ENCODE measurements at places on chromosomes 5 and 9.

GRCh38 chr5:1243487-1244130 is 18.4 kb downstream of the SLC6A18 start:
- DNase-seq, result no peak

- DNase-seq, result no peak
Observed at GRCh38 chr5:10118150-10118549, 131.5 kb downstream of the ATPSCKMT start.

GRCh38 chr5:106401561-106401960 is 1269.2 kb downstream of the EFNA5 start:
- DNase-seq, result no peak

GRCh38 chr9:133717113-133718031 is 20.8 kb downstream of the SARDH start:
- DNase-seq, result no peak

GRCh38 chr5:83227611-83228010 is 150.3 kb downstream of the XRCC4 start:
- no peak for DNase-seq

DNA sequence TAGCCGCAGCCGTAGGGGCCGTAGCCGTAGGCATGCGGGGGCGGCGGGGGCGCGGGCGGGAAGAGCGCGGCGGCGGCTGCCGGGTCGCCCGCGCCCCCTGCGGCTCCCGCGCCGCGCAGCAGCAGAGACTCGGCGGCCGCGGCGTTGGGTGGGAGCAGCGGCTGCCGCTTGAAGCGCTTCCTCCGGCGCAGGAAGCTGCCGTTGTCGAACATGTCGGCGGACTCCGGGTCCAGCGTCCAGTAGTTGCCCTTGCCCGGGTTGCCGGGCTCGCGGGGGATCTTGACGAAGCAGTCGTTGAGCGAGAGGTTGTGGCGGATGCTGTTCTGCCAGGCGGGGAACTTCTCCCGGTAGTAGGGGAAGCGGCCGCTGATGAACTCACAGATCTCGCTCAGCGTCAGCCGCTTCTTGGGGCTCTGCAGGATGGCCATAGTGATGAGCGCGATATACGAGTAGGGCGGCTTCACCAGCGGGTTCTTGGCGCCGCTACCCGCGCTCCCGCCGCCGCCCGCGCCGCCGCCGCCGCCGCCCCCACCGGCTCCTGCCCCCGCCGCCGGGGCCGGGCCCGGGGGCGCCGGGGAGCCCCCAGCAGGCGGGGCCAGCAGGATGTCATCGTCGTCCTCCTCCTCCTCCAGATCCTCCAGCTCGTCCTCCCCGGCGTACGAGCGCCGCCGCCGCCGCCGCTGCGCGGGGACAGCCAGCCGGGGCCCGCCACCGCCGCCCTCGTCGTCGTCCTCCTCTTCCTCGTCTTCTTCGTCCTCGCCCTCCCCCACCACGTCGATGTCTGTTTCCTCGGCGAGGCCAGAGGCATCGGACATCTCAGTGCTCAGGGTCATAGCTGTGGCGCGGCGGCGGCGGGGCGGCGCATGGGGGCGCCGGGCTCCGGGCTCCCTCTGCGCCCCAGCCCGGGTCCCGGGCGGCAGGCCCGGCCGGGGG is 781 bp downstream of the FOXD1 start:
- DNase-seq, result peak; percentile 23

DNA sequence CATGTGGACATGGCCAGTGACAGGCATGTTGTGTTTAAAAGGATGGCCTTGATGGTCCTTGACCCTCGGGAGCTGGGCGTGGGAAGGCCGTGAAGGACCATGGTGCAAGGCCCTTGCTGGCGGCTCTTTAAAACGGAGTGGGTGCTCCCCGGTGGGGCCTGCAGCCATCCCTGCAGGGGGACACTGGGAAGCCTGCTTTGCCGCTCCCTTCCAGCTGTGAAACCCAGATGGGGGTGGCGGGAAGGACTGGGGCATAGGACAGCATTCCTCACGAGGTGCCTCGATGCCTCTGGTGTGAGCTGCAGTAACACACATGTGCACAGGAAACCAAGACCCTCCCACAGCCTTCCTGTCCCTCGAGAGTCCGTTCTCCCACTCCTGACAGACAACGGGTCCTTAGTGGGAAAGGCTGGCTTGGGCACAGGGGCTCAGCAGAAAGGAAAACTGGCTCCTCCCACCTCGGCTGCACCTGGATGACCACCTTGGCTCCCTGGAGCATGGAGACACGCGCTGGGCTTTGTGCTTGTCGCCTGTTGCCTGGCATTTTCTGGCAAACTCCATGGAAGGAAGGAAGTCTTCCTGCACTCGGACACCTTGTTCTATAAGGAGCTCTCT is 30.3 kb upstream of the IRX4 start:
- no peak for DNase-seq

DNA sequence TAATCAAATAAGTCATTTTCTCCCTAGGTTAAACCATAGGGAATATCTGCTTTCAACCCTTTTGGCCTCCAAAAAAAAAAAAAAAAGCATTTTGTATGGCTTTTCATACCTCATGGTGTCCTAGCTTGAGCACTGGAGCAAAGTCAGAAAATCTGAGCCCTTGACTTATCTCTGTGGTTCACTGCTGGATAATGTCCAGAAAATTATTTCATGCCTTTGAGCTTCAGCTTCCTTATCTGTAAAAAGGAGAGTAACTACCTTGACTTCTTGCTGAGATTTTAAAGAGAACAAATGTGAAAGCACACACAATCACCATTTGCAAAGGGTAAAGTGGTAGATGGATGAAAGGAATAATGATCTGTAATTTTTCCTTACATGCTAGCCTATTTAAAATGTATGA is 165.9 kb downstream of the ALDH1A1 start:
- no peak for DNase-seq
